ENCODE measurements at places on chromosomes 13 and 19.
A peak's percentile ranks its signal among the peaks of the same experiment; 100 is the strongest.

DNA sequence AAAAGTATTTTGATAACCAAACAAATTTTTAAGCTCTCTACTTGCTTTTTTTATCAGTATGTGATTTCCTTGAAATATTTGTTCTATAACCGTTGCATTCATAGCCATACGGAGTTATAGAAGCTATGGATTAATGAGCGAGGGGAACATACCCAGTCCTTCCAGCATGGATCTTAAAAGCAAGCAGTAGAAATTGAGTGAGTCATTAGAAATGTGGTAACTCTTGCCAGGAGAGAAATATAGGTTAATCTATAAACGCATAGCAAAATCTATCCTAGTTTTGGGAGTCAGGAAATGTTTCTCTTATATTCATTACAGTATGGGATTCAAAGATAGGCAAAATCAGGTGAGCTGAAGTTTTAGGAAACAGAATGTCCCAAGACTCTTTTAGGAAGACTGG, 507.4 kb downstream of the DACH1 start:
- DNase-seq = no peak

- no peak for DNase-seq
Measured at GRCh38 chr19:33226550-33227241, 1.0 kb upstream of the SLC7A10 start.

- DNase-seq = no peak
Measured at GRCh38 chr13:106153041-106153440, 382.4 kb downstream of the EFNB2 start.

- DNase-seq = no peak
Measured at GRCh38 chr19:2365201-2365970, 5.3 kb downstream of the TMPRSS9 start.

DNA sequence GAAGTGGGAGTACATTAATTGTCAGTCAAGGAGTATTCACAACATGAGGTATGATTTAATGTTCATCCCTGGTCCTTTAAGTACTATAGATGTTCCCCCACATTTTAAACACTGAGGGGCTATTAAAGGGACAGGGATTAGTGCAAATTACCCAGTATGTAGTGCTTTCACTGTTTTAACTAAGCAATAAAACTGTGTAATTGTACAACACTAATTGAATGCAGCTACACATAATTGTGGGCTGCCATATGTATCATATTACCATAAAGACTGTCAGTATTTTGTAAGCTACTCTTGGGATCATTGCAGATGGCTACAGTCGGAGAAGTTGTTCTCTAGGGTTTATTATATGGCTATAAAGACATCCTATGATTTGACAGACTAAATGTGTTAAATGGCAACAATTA, 316.6 kb downstream of the DCLK1 start:
- DNase-seq = no peak

GRCh38 chr19:2495651-2496316, 19.9 kb downstream of the GADD45B start:
- DNase-seq = no peak

DNA sequence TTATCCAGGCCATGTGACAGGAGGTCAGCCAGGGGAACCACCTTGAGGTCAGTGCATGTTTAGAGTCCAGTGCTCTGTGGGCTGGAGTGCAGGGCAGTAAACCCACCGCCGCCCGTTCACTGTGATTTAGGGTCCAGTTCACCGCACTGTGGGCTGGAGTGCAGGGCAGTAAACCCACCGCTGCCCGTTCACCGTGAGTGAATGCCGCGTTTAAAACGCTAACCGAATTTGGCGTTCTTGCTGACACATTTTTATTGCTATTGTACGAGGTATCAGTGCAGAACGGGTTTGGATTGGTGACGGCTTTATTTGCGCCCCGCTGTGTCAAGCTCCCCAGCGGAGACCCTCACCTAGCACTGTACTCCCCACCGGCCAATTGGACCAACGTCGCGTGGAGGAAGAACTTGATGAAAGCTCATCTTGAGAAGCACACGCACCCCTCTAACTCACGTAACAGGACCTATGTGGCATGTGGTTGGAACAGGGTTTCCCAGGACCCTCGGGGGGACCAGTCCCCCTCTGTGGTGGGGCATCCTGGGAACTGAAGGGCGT, 27.9 kb downstream of the C13orf46 start:
- DNase-seq = no peak

DNA sequence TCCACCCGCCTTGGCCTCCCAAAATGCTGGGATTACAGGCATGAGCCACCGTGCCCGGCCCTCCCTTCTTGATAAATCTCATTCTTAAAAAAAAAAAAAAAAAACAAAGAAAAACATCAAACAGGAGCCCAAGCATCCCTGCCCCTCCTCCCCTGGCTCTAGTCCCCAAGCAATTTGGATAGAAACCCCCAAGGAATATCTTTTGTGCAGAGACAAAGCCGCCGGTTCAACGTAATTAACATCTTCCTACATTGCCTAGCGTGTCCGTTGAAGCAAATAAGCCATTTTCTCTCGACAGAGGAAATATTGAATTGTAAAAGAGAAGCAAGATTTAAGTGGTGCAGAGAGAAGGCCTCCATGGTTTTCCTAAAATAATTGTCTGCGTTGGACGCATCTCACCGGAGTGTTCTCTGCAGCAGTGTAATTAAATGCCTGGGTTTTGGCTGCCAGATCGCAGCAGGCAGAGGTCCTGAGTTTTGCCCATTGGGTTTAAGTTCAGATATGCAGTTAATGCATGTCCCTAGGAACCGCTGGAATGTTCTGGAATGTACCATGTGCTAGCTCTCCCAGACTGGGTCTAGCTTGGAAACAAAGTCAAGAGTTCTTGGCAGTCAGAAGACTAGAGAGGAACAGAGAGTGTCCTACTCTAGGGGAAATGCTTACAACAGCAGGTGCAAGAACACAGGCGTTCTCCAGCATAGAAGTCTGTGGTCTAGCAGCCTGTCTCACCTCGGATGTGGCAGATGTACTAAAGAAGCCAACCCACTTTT, 30.8 kb downstream of the PIN1 start:
- DNase-seq = peak; percentile 27

DNA sequence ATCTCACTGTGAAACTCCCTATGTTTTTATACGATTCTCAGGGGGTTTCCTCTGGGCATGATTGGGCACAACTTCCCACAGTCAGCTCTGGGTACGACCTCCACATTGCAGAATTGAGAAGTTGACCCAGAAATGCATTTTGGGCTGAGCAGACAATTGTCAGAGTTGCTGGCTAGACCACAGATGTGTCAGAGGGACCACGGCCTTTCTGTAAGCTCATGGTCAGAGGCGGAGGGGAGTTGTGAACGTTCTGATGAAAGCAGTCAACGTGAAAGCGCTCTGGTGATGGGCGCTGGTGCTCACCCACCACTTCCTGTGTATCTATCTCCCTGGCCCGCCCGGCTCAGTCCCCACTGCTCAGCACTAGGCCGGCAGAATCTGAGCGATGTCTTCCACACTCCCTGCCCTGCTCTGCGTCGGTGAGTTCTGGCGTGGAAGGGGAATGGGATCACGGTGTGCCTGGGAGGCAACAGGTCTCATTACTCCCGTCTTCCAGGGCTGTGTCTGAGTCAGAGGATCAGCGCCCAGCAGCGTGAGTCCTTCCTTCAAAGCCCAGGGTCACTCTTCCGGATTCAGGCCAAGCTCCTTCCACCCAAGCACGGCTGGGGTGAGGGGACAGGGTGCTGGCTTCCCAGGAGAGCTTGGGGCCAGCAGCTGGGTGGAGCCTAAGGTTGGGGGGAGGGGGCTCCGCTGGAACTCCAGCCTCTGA, at the start of gene NCR1:
TSS of gene NCR1 (plus strand) at position 346 of the 709 bp plus-strand sequence. CDS start at position 386, 40 bp downstream.
- DNase-seq = no peak

DNA sequence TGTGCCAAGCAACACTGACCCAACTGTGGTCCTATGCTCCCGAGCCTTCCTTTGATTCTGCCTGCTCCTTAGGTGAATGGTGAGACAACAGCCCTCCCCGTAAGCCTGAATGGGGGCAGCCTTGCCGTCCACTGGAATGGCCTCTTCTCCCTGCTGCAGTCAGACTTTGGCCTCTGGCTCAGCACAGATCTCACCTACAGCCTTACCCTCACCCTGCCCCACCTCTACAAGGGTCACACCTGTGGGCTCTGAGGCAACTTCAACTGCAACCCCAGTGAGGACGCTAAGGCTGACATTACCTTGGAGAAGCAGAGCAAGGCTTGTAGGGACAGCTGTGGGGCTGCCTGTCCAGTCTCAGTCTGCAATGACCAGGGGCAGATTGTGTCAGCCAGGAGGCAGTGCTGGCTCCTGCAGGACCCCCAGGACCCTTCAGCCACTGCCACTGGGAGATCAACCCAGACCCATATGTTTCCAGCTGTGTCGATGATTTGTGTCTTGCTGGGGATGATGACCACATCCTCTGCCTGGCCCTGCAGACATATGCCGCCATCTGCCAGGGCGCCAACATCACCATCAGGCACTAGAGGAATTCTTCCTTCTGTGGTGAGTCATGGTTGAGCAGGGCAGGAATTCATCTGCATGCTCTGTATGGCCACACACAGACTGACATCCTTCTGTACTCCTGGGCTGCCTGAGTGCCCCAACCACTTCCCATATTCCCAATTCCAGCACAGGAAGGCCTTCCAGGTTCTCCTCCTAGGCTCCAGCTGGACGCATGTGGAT, 27.3 kb upstream of the FXYD3 start:
- no peak for DNase-seq

DNA sequence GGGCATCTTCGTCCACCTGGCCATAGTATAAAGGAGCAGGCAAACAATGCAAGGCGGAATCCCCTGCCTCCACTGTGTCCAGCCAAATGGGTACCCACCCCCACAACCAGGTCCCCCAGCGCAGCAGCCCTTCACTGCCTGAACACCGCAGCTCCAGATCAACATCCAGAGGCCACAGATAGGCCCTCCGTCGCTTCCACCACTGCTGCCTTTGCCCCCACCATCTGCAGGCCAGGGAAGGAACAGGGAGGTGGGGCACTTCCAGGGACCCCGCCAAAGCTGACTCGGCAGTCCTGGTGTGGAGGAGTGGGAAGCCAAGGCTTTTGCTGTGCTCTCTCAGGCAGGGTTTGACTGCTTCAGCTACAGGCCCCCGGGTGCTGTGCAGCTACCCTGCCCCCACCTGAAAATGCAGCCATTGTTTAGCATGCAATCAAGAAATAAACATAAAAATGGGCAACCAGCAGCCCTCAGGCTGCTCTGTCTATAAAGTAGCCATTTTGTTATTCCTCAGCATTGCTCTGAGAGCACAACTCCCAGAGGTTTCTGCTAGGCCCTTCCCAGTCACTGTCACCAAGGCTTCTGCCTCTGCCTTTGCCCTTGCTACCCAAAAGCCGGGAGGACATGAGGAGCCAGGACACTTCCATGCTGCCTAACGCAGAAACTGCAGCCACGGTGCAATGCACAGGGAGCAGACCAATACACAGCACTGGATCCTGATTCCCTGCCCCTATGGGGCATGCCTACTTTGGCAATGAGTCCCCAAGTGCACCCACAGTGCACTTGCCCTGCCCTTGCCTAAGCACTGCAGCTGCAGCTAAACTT, 733.2 kb upstream of the KLHL1 start:
- no peak for DNase-seq

DNA sequence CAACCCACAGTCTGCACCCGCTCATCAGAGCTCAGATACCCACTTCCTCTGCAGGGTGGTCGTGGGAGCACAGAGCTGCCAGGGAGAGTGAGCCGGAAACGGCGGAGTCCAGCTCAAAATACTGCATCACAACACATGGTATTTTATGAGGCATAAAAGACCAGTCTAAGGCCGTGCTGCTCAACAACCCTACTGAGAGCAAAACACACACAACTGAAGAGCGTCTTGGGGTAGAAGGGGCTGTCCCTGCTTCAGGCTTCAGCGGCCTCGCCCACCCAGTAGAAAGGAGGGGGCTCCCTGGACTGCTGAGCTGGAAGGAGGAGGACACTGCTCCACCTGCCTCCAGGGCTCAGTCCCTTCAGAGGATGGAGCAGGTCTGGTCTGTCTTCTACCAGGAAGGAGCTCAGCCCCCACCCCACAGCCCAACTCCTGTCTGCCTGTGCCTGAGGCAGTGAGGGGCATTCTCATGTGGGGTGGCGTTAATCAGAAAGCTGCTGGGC, 36.9 kb downstream of the NAXD start:
- DNase-seq = no peak

- no peak for DNase-seq
Measured at GRCh38 chr13:28246891-28247290, 108.5 kb downstream of the PAN3 start.

GRCh38 chr19:39643591-39643990, 12.1 kb upstream of the LGALS16 start:
- DNase-seq = no peak

GRCh38 chr19:51810223-51810622, 15.3 kb downstream of the FPR3 start:
- no peak for DNase-seq
